Non-pigmented ciliary epithelial cell (primary cell): ENCODE measurements at places on chromosomes 12 and 14.

DNA sequence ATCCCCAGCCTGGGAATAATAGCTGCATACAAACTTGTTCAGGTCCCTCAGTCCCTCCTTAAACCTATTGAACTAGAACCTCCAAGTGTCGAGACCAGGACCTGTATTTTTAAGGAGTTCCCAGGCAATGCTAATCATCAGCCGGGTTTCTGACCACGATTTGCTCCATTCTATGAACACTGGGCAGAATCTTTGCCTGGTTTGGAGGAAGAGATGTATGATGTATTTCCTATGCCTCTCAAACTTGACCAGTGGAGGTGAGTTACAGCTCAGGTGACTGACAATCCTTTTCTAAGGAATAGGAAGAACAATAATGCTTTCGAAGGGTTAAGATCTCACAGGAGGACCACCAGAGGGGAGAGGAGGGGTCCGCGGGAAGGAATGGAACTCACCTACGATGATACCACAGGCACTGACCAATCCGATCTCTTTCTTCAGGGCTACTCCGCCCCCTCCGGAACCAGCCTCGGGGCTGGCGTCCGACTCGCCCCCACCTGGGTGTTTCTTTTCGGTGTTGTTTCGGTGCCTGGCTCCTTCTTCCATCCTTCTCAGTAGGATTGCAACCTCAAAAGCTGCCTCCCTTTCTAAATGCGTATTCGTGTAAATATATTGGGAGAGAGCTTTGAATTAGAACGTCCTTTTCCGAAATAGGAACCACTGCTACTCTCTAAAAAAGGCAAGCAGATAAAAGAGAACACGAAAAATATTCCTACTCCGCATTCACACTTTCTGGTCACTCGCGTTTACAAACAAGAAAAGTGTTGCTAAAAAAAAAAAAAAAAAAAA, 895 bp downstream of the SLC7A8 start:
- DNase-seq = no peak

DNA sequence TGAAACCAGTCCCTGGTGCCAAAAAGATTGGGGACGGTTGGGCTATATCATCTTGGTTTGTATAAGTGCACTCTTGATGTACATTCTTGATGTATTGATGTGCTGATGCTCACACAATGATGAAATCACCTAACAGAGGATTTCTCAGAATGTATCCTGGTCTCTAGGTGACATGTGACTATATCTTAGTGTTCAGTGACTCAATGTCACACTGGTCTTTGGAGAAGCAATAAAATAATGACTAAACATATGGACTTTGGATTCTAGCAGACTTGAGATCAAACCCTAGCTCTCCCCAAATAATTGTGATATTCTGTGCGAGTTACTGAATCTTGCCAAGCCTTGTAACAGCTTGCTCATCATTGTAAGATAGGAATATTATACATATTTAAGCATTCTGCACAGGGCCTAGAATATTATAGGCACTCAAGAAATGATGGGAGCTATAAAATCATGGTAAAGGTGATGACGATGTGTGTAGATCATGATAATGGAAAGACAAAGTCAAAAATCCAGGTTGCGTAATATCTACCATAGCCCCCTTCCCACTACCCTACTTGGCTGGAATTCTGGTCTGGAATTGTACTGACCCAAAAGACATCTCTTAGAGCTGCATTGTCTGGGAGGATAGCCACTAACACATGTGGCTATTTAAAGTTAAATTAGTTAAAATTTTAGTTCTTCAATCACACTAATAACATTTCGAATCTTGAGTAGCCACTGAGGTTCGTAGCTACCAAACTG, 117.6 kb upstream of the PWP1 start:
- no peak for DNase-seq

GRCh38 chr14:97491697-97492096, 694.5 kb downstream of the VRK1 start:
- DNase-seq = no peak

DNA sequence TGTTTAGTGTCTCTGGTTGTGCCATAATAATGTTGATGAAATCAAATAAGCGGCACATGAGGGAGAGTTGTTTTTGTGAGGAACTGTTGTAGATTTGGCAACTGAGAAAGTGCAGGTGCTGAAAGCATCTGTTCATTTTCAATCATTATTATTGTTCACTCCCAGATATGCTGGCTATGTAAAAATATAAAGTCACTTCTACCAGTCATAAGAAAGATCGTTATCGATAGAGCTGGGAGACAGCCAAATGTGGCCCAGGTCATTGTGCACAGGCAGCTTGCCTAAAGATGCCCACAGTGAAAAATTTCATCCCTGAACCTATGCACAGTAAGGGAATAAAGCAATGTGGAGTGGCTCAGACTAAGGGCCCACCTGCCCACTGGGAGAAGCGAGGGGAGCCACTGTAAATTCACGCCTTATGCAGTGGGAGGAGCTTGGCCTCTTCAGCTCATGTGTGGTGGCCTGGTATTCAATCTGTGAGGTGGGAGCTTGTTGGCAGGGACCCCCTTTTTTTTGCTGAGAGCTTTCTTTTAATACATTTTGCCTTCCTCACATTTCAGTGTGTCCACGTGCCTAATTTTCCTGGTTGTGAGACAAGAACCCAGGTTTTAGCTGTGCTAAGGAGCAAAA, 1490.8 kb upstream of the TMEM132C start:
- DNase-seq = no peak

DNA sequence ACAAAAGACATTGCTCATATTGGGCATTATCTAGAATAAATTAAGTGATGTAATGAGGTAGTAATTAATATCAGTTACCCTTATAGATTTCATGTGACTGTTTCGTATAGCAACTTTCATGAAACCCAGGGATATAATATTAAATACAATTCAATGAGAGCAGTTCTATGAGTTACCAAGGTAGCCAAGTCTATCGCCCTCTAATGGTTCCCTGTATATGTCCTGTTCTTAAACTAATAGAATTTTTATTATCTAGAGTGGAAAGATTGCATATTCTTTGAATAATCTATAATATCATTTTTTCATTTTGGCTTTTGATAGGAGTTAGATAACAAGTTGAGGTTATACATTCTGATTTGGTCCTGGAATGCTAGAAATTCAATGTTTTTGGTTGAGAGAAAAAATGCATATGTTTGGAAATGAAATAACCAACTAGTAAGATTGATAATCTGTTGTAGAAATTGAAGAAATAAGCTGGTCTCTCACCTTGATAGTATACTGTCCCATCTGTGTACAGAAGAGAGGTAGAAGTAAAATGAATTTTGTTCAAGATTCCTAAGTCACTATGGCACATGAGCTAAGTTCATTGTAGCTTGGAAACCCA, 59.7 kb downstream of the SCFD1 start:
- peak; percentile 3 for DNase-seq

DNA sequence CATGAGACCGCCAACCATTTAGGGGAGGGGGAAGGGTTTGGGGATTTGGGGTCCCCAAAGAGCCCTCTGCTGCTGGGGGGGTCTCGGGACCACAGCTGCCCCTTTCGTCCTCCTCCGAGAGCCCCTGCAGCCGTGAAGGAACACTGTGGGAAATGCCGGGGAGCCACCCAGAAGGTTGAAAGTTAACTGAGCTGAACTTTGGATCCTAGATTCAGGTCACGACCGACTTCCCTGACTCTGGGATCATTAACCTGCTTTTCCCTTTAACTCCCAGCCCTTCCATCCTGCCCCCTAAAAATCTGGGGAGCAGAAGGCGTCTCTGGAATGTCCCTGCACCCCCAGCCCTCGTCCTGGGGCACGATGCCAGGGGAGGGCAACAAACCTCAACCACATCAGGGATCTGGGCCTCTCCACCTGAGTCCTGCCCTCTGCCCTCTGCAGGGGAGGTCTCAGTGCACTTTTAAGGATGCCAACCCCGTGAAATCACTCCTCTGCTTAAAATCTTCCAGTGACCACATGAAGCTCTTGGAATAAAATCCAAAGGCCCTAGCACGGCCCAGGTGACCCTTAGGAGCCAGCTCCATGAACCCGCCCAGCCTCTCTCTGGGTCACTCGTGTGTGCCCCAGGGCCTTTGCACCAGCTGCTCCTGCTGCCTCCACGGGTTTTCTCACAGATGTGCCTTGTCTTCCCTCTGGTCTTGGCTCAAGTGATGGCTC, 95.0 kb downstream of the RFLNA start:
- no peak for DNase-seq

DNA sequence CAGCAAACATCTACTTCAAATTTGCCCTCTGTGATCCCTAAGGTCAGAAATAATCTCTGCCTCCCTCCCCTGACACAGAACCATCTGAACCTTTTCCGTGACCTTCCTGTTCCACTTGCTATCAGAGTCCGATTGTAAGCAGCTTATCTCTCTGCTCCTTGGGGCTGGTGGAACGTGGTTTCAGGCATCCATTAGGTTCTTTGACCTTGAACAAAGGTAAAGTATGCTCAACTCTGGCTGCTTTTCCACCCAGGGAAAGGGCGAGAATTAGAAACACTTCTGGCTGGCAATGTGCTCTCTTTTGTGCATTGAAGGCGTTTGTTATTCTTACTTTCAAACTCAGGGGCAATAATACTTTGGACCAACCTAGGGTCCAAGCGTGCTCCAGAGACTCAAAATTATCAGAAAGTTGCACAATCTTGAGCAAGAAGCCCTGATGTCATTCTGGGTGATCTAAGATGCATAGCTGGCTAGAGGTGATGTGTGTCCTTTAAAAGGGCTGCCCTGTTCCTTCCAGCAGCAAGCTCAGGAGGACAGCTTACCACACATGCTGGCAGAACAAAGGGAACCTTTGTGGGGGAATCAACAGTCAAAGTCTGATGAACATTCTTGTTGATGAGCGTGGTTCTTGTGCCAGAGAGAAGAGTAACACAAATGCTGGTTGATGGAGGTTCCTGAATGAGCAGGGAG, 29.8 kb downstream of the ADGRD1 start:
- no peak for DNase-seq

DNA sequence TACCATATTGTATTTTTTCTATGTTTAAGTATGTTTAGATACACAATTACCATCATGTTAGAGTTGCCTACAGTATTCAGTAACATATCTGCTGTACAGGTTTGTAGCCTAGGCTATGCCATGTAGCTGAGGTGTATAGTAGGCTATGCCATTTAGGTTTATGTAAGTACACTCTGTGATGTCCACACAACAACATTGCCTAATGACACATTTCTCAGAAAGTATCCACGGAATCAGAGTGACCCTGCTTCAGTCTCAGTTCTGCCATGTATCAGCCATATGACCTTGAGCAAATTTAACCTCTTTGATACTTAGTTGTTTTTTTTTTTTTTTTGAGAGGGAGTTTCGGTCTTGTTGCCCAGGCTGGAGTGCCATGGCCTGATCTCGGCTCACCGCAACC, 12.7 kb downstream of the SUSD6 start:
- DNase-seq = no peak

GRCh38 chr14:69350892-69351291, 47.2 kb downstream of the ERH start:
- DNase-seq = no peak

DNA sequence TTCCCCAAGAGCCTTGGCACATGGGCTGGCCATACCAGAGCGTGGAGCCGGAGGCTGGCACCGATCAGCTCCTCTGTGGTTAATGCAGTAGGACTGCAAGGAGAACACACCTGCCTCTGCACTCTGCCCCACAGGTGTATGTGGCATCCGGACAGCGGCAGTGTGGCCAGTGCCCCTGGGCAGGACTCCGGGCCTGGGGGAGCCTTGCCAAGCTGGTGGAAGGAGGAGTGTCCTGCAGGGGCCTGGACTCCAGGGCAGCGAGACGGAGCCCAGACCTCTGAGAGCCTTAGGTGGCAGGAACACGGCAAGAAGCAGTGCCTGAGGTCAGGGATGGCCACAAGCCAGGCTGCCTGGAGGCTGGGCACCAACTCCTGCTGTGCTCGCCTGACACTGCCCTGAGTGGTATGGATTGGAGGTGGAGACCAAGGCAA, 5.3 kb upstream of the BEGAIN start:
- DNase-seq = no peak

DNA sequence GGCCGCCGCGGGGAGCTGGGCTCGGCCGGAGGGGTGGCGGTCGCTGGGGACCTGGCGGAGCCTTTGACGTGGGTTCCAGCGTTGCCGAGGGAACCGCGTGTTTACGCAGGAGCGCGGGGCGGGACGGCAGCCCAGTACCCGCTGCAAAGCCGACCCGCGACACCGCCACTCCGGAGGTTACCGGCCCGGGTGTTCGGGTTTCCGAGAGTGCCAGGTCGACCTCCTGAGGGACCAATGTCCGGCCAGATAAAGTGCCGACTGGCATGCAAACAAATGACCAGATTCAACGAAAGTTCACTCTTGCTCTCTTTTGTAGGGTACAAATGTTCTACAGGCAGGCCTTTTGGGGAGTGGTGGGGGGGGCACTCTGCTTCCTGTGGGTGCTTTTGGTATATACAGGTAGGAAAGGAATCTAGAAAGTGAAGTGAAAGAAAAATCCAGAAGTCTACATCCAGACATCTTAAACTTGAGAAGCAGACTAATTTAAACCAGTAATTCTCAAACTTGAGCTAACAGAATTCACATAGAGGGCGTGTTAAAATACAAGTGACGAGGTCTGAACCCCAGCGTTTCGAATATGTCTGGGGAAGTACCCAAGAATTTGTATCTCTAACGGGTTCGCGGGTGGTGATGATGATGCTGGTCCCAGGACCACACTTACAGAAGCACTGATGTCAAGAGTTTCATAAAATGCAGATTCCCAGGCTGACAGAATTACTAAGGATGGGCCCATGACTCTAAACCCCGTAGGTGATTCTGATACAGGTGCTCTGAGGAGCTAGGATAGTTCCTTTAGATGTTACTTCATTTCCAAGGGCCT, at the start of gene GPR135:
Gene GPR135, minus strand, starts transcription at position 65 of the 820 bp plus-strand sequence. CDS start 154 bp downstream, outside the sequence.
- no peak for DNase-seq

DNA sequence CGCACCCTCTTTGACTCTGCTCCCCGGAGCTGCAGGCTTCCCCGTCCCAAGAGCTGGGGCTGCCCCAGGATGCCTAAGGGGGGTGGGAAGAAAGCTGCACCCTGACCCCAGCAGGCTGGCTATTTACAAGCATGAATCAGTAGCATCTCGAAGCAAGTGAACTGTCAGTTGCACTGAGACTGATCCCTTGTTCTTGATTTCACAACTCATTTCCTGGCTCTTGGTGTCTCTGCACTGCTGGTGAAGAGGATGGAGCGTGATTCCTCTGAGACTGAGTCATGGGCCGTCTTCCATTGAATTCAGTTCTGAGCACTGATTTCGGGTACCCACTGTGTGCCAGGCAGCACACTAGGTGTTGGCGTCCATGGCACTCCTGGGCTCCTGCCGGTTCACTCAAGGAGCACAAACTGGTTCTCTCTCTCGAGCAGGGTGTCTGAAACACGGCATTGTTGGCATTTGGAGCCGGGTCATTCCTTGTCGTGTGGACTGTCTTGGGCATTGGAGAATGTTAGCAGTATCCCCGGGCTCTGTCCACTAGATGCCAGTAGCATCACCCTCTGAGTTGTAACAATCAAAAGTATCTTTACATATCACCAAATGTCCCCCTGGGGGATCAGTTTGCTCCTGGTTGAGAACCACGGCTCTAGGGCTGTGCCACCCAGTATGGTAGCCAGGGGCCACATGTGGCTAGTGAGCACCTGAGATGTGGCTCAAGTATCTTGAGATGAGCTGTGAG, 86.9 kb downstream of the RIN3 start:
- peak; percentile 40 for DNase-seq
